ENCODE measurements at places on chromosomes 5 and 9.

- no peak for DNase-seq
Observed at GRCh38 chr5:158064334-158065123, 205.6 kb upstream of the CLINT1 start.

DNA sequence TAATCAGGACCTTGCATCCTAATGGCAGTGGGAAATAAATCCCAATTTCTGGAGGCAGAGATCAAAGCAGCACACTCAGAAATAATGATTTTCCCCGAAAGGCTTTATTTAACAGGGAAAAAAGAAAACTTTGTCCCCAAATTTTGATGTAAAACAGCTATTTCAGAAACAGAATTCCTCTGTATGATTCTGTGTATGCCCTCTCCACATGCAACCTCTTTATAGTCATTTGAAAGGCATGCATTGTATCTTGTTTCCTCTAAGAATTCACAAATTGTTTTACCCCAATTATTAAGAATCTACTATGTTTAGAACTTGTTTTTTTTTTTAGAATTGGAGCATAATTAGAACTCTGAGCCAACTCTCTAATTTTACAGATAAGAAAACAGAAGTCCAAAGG is 2.7 kb upstream of the PTAR1 start:
- no peak for DNase-seq

DNA sequence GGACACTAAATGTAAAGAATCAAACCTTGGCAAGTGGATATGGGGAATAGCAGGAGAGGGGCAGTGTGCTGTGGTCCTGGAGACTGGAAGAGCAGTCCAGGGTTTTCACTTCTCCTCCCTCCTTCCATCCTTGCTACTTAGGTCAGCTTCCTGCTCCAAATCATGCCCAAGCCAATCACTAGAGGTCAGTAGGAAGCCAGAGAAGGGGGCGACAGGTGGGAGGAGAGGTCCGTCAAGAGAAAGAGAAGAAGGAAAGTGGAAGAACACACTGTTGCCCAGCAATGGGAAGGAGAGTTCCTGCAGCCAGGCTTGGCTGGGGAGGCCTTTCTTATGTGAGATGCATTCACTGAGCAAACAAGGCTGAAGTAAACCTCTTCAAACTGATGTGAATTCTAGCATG is 289.6 kb downstream of the DTWD2 start:
- no peak for DNase-seq

DNA sequence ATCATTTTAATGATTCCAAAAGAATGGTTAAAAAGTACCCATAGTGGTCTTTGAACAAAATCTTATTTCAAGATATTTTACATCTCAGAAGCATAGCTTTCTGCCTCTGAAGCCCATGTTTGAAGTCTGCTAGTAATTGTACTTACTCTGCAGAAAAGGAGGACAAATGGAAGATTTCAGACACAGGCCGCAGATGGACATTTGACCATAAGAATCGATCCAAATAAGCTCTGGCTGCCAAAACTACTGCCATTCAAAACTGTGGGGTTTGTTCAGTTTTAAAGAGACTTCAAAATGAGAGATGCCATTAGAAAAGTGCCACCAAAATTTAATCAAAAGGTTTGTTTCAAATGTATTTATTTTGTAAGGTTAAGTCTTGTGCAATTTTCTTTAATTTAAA is 306.7 kb downstream of the DTWD2 start:
- no peak for DNase-seq

GRCh38 chr9:13879981-13880380 is 434.0 kb downstream of the NFIB start:
- DNase-seq: no peak

GRCh38 chr5:87423755-87424154 is 11.0 kb upstream of the CCNH start:
- DNase-seq: no peak

DNA sequence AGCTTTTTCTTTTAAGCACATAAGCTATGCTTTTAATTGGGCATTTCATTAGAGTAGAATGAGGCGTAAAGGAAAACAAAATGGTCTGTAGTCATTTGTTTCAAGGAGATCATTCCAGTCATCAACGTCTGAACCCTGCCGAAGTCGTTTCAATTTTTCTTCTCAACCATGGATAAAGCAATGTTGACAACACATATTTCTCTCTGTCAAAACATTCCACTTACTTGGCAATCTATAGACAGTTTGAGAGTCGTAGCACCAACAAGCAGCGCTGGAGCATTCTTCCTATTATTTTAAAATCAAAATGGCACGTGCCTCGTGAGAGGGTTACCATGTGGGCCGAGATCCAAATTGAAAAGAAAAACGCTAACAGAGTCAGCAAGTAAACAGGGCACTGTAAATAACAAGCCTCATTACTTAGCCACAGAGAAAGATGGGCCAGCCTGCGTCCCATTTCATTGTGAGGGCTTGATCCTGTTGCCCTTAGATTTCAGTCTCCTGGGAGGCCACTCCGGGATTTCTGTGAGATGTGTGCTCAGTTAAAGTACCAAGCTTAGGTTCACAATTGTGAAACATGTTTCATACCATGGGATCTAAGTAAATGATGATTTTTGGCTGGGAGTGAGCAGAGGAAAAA is 422.9 kb downstream of the DTWD2 start:
- no peak for DNase-seq

DNA sequence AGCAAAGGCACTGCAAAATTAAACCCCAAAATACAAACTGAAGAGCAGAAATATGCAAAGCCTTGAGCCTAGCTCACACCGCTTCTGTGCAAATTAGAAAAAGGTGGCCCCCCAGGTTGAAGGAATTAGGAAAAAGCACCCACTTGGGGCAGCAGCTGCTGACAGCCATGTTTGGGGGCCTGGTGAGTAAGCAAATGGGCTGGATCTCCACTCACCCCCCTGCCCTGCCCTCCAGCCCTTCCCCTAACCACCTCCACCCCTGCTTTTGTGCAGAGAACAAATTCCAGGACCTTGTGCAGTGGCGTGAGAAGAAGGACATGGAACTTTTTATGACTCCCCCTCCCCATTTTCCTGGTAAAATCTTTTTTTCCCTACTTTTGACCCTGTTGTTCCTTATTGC is 92.0 kb upstream of the DNAH5 start:
- no peak for DNase-seq

DNA sequence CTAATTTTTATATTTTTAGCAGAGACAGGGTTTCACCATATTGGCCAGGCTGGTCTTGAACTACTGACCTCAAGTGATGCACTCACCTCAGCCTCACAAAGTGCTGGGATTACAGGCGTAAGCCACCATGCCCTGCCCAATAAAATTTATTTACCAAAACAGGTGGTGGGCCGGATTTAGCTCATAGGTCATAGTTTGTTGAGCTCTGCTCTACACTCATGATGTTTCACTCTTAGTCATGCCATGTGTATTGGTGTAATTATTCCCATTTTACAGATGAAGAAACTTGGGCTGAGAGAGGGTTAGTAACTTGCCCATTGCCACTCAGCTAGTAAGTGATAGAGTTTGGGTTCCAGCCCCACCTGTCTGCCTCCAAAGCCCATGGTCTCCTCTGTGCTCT is 93.1 kb upstream of the WWC1 start:
- DNase-seq: no peak

DNA sequence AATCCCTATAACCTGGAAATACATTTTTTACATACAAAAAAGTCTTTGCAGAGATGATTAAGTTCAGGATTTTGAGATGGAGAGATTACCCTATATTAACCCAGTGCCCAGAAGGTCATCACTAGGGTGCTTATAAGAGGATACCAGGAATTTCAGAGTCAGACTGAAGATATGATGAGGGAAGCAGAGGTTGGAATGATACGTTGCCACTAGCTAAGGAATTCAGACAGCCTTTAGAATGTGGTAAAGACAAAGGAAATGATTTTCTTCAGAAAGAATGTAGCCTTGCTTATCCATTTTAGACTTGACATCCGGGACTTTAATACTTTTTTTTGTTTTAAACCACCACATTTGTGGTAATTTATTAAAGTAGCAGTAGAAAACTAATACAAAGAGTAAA is 2176.8 kb upstream of the C9orf72 start:
- no peak for DNase-seq

- DNase-seq: no peak
Observed at GRCh38 chr5:149210968-149211490, 60.6 kb upstream of the AFAP1L1 start.

- DNase-seq: peak; percentile 66
Observed at GRCh38 chr5:45507178-45507577, 189.0 kb downstream of the HCN1 start.

DNA sequence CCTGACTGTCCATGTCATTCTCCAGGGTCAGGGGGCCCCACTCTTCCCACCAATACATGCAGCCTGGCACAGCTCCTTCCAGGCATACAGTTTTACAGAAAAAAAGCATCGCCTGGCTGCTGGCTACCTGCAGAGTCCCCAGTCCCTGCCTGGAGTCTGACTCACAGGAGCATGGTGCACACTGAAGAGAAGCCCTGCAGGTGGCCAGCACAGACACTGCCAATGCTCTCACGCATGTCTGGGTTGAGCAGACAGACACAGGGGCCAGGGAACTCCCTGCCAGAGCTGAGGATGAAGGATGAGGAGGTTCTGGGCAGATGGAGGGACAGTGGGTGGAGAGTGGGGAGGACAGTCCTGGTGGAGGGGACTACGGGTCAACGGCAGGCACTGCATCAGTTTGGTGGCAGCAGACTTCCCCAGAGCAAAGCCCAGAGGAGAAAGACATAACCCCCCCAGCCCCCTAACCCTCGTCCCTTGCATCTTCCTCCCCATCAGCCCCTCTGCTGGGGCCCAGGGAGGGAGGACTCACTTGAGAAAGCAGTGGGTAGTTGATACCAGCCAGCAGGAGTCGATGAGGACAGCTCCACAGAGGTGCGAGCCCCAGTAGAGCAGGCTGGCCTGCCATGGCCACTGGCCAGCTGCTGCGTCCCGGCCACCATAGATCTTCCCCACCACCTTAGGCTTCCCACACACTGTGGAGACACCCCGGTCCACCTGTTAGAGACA is 72.9 kb upstream of the SPTLC1 start:
- no peak for DNase-seq

- DNase-seq: no peak
Observed at GRCh38 chr5:165525271-165525670, 2019.9 kb downstream of the MAT2B start.

DNA sequence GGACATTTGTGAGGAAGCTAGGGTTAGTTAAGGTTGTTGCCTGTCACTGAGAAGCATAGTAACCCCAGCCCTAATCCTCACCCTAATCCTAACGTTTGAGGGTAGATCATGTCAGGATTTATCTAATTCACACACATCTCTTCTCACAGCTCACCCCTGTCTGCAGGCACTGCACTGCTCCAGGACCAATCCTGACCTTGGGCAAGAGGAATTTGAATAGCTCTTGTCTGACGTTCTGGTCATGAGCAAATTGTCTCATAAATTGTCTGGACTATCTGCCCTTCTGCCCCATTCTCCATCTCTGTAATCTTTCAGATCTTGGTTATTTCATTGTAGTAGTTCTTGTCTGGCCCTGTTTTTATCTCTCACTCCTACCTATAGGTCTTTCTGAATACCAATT is 18.7 kb downstream of the CRHBP start:
- no peak for DNase-seq

DNA sequence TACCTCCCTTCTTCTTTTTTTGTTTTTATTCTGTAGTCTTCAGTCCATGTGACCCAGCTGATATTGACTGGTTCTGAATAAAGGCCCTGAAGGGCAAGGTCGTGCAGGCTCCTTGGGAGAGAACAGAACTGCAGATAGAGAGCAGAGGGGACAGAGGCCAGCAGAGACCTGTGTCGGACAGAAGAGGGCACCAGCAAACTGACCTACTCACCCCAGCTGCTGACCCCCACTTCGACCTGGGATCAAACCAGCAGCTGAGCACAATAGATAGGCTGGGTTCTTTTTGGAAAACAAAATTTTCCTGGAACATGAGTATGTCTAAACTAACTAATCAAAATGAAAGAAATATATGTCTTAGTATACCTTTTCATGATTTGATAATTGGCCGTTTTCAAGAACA is 695.1 kb downstream of the NR2F1-AS1 start:
- DNase-seq: peak; percentile 3

GRCh38 chr5:14954616-14955343 is 83.2 kb upstream of the ANKH start:
- no peak for DNase-seq

DNA sequence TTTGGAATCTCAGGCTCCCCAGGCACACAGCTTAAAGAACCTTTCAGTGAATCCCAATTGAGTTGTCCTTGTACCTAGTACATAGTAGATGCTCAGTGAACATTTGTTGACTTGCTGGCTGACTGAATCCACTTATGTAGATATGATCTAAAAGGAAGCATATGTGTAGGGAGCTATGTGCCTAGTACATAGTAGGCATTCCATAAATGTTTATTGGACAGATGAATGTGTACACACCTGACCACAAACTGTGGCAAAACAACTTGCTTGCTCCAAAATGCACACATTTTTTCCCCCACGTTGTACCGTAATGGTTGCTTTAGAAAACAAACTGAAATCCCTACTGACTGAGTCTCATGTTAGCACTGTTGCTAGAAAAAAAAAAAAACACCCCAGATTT is 80.2 kb upstream of the IL12B start:
- DNase-seq: no peak

- DNase-seq: no peak
Observed at GRCh38 chr9:116927726-116928125, 240.6 kb downstream of the TRIM32 start.

DNA sequence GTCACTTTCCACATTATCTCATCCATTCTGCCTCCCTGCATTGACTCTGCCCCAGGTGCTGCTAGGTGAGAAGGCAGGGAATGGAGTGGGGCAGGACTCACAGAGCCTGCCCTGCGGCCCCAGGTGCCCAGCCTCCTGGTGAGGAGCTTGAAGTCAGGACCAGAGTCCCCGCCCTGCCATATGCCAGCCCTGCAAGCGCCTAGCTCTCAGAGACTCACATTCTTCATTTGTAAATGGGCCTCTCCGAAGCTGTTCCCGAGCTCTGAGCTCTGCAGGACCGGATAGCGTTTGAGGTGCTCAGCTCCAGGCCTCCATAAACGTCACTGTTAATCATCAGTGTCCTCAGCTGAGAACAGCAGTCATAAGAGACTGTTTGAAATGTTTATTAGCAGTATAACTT is 75.1 kb upstream of the STXBP1 start:
- DNase-seq: no peak

DNA sequence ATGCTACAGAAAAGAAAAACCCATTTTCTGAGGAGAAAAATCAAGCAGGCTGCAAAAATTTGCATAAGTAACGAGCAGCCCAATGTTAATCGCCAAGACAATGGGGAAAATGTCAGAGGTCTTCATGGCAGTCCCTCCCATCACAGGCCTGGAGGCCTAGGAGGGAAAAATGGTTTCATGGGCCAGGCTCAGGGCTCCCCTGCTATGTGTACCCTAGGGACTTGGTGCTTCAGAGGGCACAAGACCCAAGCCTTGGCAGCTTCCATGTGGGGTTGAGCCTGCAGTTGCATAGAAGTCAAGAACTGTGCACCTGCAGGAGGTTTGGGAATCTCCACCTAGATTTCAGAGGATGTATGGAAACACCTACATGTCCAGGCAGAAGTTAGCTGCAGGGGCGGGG is 10.4 kb downstream of the CAAP1 start:
- DNase-seq: no peak

DNA sequence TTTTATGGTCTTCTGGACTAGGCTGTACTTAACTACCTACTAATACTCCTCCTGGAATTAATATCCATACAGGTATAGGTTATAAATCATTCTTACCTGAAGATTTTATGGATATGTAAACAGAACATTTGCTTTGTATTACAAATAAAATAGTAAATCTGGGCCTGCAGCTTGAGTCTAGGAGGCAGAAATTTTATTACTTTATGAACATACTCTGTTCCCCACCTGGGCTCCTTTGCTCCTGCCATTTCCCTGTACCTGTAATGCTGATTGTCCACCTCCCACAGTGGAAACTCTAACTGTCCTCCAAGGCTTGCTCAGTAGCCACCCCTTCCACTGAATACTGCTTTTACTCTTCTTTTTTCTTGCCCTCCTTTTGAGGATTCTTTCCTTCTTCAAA is 108.0 kb downstream of the PAM start:
- DNase-seq: no peak
